Daoy (cell line): ENCODE measurements at places on chromosomes 5 and 9. TPM values are rescaled to one million over a fixed set of nuclear protein-coding genes. Genes with fewer than 3 reads are reported as not detected.

- peak; percentile 60 for DNase-seq
Measured at GRCh38 chr5:72523960-72524582, 16.9 kb upstream of the ZNF366 start.

DNA sequence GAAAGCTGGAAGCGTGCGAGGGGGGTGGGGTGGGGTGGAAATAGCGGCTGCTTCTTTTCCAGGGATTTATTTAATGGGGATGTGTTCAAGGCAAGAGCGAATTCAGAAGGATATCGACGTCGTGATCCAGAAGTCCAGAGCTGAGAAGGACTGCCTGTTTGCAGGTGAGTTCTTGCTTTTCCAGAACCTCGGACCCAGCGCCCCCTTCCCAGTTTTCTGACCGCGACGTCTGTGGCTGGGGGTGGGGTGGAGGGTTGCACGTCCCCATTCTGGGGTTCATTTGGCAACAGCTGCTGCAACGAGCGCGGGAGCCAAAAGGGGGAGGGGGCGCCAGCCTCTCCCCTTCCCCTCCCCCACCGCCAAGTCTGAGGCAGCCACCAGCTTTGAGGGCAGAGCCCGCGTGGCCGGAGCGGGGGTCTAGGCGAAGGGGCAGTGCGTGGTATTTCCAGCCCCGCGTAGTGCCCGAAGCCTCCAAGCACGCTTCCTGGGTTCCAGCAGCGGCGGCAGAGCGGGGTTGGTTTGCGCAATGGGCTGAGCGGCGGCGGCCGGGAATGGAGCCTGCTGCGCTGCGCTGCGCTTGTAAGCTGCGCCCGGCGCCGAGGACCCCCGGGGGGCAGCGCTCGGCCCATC lies 701 bp downstream of the PARP8 start:
- peak; percentile 62 for DNase-seq

- DNase-seq: no peak
Measured at GRCh38 chr5:82011761-82012160, 39.9 kb downstream of the ATG10 start.

Gene NR5A1
- total RNA-seq: not detected in 2 replicates
